Fibroblast of skin of abdomen (primary cell): ENCODE measurements at places on chromosomes 4 and X.

- DNase-seq, result peak; percentile 20
These were observed 248.1 kb downstream of the C4orf33 start for GRCh38 chr4:129344058-129344457.

DNA sequence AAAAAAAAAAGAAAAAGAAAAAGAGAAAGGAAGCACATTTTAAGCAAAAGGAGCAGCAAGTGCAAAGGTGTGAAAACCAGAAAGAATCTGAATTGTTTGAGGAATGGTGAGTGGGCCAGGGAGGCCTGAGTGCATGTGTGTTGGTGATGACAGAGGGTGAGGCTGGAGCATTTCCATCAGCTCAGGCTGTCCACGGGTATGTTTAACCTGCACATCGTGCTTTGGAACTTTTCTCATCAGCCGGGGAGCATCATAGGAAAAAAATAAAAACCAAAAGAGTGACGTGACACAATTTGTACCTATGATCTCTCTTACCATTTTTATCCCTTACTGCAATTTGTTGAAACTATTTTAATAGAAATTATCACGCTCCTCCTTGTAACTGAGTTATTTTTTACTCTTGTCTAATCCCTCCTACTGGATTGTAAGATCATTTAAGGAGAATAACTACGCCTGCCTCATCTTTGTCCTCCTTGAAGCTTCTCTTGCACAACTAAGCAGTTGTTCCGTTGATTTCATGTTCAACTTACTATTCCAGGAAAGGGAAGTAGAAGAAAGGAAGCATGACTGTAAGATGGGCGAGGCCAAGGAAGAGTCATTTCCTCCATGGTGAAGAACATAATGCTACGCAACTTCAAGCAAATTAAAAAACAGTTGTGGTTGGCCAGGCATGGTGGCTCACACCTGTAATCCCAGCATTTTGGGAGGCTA lies 7.0 kb downstream of the PALLD start:
- no peak for DNase-seq

DNA sequence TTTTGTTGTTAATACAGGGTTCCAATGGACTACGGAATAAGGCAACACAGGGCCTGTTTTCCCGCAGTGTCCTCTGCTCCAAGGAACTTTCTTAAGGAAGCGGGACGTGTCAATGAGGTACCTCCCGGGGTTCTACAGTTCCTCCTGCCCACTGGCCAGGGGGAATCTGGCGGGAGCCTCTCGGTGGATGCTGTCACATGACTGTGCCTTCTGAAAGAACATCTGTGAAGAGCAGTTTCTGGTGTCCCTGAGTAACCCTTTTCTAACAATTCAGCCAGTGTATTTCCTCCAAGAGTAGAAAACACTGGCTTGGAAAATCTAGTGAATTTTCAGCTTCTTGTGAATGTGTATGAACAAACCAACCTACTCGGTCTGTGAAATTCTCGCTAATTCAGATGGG lies 32.7 kb downstream of the MFAP3L start:
- no peak for DNase-seq

DNA sequence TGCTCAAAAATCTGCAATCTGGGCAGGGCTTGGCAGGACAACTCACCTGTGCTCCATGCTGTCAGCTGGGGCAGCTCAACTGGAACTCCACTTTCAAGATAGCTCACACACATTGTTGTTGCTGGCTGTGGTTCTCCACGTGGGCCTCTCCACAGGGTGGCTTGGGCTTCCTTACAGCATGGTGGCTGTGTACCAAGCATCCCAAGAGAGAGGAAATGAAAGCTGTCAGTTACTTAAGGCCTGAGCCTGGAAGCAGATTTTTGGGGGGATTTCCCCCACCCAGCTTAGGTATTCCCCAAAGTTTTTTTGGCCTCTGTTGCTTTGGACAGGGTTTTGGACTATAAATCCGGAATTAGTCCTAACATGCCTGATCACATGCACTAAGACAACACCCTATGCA lies 81.0 kb downstream of the BCOR start:
- DNase-seq, result no peak

GRCh38 chr4:78776079-78776728 lies at the start of gene BMP2K:
Gene BMP2K, plus strand, starts transcription at chr4:78776350. Its CDS starts 194 bp downstream, at chr4:78776544.
- peak; percentile 84 for DNase-seq

- DNase-seq, result peak; percentile 69
These were observed 132.5 kb downstream of the ARHGAP6 start for GRCh38 chrX:11533199-11533651.

GRCh38 chr4:113607147-113607720 lies 154.3 kb downstream of the CAMK2D start:
- DNase-seq, result no peak

DNA sequence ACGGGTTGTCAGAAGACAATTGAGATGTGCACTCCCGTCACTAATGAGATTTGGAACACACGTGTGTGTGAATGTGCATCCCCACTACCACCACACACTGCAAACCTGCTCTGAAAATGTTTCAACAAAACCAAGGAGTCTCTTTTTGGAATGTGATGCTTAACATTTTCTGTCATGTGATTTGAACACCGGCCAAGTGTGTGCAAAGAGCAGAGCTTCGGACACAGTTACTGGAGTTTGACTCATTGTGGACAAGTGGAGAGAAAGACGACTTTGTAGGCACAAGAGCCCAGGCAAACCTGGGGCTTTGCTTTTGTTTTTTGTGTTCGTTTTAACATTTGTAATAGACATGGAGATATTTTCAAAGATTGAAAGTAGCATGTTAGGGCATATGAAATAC lies 49.2 kb downstream of the CCKAR start:
- DNase-seq, result peak; percentile 36

DNA sequence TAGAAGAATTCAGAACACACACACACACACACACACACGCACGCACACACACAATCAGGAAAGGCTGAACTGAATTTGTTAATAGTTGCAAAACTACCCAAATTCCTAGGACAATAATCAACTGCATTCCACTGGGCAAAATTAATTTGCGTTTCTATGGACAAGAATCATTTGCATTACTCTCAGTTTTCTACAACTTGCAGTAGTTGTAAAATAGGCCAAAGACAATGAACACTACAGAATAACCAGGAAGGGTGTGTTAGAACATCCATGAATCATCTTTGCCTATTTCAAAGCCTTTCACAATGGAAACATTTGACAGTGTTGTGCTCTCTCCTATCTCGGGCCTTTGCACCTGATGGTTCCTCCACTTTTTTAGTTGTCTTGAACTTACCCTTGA lies 77.1 kb upstream of the IGFBP7 start:
- no peak for DNase-seq

- DNase-seq, result no peak
These were observed 287.9 kb upstream of the NR3C2 start for GRCh38 chr4:148730082-148730640.

GRCh38 chr4:152098365-152099060 lies 337.7 kb upstream of the GATB start:
- no peak for DNase-seq

- DNase-seq, result no peak
These were observed 74.8 kb downstream of the HTRA3 start for GRCh38 chr4:8344377-8344776.

DNA sequence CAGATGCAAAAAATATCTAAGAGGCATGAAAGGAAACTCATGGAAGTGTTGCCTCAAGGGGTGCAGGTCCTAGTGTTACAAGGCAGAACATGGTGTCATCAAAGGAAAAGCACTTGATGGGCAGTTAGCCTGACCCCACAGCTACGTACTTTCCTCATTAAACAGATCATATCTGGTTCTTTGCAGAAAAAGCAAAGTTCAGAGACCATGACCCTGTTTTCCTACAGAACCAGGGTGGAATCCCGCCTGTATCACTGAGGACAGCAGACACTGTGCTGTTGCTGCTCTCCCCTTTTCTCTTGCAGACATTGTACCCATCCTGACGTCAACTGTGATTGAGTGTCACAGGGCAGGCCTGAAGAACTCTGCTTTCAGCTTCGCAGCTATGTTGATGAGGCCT lies 91.7 kb downstream of the RFC1 start:
- no peak for DNase-seq

DNA sequence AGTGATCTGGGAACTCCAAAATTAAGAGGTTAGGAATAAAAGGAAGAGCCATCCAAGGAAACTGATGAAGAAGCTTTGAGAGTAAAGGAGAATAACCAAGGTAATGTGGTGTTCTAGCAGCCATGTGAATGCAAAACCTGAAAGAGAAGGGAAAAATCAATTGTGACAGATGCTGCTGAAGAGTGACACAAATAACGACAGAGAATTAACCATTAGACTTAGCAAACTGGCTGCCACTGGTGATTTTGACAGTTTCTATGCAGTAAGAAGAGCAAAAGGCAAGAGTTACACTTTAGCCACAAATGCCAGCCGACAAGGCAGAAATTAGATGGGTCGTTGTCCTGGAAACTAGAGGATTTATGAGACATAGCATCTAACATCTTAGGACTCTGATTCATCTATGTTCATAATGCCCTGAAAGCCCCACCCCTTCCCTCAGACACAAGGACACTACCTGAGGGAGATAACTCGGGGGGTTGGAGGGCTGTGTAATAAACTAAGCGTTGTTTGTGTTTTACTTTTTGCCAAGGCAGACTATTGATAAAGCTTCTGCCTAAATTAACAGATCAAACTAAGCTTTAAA lies 13.0 kb upstream of the TMEM144 start:
- no peak for DNase-seq

DNA sequence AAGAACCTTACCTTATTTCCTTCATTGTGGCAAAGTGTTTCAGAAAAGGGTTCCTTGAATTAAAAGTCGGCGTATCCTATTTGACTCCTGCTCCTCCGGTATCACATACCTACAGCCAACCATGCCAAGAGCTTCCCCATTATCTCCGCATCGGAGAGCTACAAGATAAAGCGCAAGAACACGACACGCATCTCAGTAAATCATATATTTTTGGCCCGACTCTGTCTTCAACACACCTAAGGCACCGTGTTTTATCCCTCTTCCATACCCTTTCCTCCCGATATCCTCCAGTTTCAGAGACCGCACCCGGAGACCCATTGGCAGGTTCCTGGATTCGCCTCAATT lies 497 bp upstream of the THAP9 start:
- DNase-seq, result no peak
